ENCODE measurements at places on chromosomes 3 and 15.
A peak's percentile ranks its signal among the peaks of the same experiment; 100 is the strongest.

DNA sequence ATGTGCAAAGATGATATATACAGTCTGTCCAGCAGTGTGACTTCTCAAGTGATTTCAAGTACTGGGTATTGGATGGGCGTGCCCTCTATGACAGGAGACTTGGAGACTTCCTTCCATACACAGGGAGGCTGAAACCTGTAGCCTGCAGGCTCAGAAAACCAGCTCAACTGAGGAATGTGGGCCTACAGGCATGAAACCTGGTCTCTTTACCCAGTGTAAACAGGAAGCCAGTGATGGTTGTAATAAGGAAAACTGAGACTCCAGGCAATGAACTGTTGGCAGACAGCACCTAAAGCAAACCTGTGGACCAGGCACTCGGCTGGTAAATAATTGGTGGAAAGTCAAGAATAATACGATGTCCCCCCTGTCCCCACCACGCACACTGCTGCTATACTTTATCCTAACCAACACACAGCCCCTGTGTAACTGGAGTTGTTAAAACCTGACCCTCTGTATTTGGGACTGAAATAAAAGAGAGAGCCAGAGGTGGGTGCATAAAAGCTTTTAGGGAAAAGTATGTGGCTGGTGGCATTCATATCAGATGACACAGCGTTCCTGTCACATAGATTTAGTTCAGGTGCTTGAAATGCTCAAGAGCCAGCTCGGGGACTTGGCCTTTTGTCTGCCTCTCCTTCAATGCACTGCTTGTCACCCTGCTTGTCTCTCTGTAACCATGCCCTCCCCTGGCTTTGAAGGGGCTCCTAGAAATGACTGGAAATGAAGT lies 144.7 kb downstream of the TPRG1 start:
- DNase-seq = no peak

DNA sequence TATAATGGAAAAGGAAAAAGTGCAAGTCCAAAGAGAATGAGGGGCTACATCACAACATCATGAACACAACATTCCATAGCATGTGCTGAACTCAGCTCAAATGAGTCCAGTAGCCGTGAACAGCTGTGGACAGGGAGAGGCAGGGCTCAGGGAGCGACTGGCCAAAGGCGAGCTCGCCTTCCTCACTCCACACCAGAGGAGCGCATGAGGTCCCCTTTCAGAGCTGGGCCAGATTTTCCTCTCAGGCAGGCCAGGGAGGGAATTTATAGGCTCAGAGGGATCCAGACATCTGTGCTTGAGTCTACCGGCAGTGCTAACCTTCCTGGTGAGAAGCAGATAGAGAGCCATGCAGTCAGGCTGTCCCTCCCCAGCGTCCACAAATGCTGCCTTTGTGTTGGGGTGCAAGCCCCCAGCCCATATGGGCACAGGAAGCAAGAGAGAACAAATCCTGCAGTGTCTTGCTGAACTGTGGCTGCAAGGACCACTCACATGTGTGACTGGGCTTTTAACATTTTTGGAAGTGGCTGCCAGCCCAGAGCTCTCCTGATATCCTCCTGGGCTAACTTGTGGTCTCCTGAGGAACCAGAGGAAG lies 32.5 kb downstream of the ARHGEF3 start:
- no peak for DNase-seq

DNA sequence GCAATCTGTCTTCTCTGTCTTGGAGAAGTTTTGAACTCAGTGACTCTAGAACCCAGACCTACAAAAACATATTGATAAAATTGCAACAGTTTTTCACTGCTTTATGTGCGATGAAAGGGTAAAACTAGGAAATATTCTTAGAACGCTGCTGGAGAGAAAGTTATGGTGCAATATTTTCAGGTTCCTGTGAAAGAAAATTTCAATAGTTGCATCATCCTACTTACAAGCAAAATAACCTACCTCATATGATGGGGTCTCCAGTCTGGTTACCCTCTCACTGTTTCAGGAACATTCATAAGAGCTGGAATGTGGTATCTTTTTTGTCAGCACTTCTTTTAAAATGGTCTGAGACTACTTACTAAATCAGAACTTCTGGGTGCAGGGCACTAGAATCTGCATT lies 27.1 kb downstream of the GATM start:
- DNase-seq = no peak

- DNase-seq = peak; percentile 67
Observed at GRCh38 chr3:152444029-152444641, 175.4 kb downstream of the MBNL1 start.

- peak; percentile 99 for DNase-seq
Observed at GRCh38 chr3:115239717-115240116, 92.6 kb upstream of the ZBTB20 start.

GRCh38 chr3:13556207-13556606 lies 7.3 kb downstream of the FBLN2 start:
- no peak for DNase-seq

DNA sequence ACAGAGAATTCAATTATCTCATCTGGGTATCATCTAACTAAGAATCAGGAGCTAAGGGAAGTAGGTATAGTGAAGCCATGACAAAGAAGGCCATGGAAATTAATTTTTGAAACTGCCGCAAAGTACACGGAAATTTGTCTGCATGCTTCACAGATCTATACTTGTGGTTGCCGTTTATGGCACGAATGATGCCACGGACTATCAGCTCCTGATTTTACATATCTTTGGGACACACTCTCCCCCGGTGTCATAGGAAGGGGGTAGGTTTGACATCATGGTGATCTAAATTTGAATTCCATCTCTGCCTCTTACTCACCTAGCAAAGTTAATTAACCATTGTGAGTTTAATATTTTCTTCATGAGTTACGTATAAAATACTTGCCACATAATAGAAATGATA lies 14.0 kb downstream of the ARPP21 start:
- no peak for DNase-seq

GRCh38 chr15:101038327-101039003 lies 119.3 kb downstream of the LRRK1 start:
- DNase-seq = no peak

GRCh38 chr3:124653797-124654469 lies 76.3 kb upstream of the UMPS start:
- no peak for DNase-seq

GRCh38 chr15:95457520-95457919 lies 873.0 kb upstream of the NR2F2 start:
- DNase-seq = peak; percentile 22

GRCh38 chr3:36741285-36741684 lies 23.1 kb downstream of the DCLK3 start:
- DNase-seq = no peak

DNA sequence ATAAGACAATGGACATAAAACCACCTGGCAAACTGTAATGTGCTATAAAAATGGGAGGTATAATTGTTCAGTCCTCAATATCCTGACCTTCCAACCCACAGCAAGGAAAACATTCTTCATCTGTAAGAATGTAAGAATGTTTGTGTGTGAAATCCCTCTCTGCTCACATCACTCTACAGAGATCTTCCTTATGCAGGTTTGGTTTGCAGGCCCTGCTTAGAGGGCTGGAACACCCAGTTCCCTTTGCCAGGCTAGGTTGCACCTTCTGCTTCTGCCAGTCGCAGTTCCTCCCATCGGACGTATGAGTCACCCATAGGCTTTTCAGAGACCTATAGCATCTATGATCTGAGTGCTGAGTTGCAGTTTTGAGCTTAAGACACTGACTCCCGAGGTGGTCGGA lies 24.1 kb upstream of the MINAR1 start:
- DNase-seq = peak; percentile 54

- DNase-seq = peak; percentile 72
Observed at GRCh38 chr3:45055032-45055410, 28.9 kb downstream of the CLEC3B start.

- DNase-seq = no peak
Observed at GRCh38 chr3:117656391-117656790, 946.8 kb downstream of the TUSC7 start.

DNA sequence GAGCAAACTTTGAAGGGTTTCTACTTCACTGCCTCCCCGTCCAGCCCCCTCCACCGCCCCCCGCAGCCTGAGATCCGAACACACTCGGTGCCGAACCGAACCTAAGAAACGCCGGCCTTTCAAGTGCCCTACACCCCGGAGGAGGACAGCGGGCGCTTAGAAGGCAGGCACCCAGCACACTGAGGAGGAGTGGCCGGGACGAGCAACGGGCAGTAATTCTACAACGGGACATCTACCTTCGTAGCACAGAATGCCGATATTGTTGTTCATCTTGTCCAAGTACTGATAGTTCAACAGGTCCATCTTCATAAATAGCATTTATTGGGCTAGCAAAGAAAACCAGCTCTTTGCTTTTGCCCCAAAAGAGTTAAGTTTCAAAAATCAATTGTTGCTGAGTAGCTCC lies 513 bp downstream of the VGLL4 start:
- DNase-seq = peak; percentile 45

- no peak for DNase-seq
Observed at GRCh38 chr3:10911350-10912002, 81.1 kb upstream of the SLC6A1 start.

DNA sequence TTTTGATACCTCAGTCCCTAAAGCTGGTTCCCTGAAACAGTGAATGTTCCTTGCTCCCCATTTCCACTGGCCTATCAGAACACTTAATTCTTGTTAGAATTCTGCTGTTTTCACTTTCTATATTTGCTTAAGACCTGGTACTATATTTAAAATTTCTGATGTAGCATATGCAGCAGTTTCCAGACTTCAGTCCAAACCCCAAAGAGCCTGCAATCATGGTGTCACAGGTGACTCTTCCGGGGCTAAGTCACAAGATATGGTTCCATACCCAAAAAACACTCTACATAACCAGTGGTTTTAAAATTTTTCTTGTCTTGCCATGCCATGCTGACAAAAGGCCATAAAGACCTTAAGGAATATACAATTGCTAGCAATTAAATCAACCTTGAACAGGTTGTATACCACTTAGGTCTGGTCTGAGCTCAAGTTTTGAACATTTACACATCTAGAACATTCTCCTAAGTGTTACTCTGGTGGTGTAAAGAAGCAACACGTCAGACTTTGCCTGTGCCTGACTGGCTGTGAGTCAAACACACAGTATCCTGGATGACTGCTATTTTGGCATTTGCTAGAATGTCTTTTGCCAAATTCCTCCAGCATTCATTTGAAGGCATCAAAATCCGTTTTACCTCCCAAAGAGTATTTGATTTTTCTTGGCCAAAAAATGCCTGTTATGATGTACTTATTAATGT lies 160.0 kb downstream of the FRMD5 start:
- peak; percentile 50 for DNase-seq

DNA sequence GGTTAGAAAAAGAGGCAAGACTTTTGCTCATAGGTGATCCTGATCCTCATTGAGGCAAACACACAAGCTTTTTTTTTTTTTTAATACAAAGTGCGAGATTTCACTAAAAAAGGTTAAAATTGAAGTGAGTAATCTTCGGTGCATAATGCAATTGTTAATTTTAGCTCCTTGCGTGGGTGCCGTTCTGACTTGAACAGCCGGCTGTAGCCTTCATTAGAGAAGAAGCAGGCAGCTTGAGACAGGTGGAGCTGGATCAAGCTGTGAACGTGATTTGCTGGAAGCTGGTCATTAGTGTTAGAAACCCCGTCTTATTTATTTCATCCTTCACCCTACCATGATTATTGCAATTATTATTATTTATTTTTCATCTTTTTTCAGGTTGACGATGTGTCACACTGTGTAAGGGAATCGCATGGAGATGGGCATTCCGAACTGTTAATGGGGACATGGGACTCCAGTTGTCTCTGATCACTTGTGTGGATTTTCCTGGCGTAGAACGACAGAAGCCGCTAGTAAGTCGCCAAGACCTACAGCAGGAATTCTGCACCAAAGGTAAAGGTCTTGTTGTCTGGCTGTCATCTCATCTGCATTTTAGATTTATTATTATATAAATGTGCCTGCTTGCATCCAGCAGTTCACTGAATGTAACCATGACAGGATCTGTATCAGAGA lies 40.2 kb downstream of the ARPP21 start:
- DNase-seq = no peak

DNA sequence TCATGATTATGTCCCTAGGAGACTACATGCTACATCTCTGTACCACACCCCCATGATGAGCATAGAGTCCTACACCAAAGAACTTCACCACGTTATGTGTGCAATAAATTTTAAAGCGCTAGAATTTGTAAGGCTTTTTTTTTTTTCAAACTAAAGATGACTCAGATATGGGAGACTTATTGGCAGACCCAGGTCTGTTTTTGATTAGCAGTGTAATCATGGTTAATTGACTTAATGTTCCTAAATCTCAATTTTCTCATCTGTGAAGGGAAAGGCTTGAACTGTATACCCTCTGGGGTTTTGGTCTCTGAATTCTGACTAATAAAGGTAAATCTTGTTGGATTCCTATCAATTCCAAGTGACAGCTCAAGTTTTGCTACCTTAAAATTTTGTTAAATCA lies 26.4 kb downstream of the ABI3BP start:
- no peak for DNase-seq

DNA sequence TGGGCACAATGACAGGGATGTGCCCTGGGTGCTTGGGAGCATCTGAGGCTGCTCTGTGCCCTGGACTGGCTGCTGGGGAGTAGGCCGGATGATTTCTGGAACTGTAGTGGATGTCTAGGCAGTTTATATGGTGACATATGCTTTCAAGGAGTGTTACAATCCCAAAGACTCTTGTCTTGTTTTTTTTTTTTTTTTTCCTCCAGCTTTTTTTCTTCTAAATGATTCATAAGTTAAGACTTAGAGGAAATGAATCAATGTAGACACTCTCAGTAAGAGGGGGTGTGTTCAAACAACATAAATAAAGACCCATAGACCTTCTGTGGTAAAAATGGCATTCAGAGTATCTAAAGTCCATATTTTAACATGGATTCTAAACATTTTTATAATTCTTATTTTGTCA lies 706.1 kb upstream of the GOLIM4 start:
- peak; percentile 96 for DNase-seq

DNA sequence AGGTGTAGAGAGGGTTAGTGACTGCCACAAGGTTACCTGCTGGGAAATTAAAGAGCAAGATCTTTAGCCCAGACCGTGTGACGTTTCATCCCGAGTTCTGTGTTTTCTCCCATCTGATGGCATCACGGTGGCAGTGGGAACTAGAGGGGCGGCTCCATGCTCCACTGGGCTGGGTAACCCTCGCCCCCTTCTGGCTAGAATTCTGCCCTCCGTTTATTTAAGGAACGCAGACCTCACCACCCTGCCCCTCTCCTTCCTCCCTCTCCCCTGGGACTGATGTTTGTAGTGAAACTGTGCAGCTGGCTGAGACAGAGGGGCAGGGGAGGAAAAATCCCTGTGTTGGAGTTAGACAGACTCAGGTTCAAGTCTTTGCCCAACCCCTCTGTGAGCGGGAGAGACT lies 65.6 kb downstream of the ITGA11 start:
- peak; percentile 41 for DNase-seq

DNA sequence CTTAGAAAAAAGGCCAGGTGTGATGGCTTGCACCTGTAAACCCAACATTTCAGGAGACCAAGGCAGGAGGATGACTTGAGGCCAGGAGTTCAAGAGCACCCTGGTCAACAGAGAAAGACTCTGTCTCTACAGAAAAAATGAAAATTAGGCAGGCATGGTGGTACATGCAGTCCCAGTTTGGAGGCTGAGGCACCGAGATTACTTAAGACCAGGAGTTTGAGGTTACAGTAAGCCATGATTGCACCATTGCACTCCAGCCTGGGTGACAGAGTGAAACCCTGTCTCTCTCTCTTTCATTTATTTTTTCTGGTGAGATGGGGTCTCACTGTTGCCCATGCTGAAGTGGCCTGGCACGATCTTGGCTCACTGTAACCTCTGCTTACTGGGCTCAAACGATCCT lies 24.7 kb downstream of the IP6K1 start:
- DNase-seq = no peak

GRCh38 chr15:42373274-42373673 lies 14.0 kb downstream of the CAPN3 start:
- no peak for DNase-seq
